ENCODE measurements at places on chromosomes 3 and 15. TPM values are rescaled to one million over a fixed set of nuclear protein-coding genes. Genes with fewer than 3 reads are reported as not detected.

DNA sequence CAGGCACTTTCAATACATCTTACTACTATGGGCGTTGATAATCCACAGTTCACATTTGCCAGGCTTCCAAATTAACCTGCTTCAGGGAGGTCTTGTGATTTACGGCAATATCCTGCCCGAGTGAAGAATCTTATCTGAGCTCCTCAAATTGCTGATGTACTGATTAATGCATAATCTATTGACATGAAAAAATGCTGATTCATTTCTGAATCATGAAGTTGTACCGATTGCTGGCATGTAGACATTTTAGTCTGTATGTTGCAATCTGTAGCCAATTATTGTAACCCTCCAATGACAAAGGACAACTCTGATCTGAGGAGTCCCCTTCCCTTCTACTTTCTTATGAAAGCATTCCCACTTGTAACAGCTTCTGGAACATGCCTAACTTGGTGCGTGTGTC, 97.2 kb downstream of the SEC22A start:
- H3K27me3 ChIP-seq = no peaks in the 10 kb centered on the region
- DNase-seq = no peak
- H3K4me3 ChIP-seq = no peak overlapping the region
- H3K36me3 ChIP-seq = peaks cover 92% of the 10 kb centered on the region

GRCh38 chr3:60755094-60755493, 496.2 kb downstream of the FHIT start:
- H3K27me3 ChIP-seq = no peaks in the 10 kb centered on the region
- H3K4me3 ChIP-seq = no peak overlapping the region
- no peak overlapping the region for H3K27ac ChIP-seq
- no peaks in the 10 kb centered on the region for H3K4me1 ChIP-seq

GRCh38 chr3:132432639-132433038, 15.3 kb downstream of the DNAJC13 start:
- no peak overlapping the region for H3K4me3 ChIP-seq
- no peaks in the 10 kb centered on the region for H3K27me3 ChIP-seq
- no peak for DNase-seq
- H3K4me1 ChIP-seq = peaks cover 15% of the 10 kb centered on the region
- no peak overlapping the region for H3K27ac ChIP-seq
- peaks cover 3% of the 10 kb centered on the region for H3K36me3 ChIP-seq

- no peaks in the 10 kb centered on the region for H3K27me3 ChIP-seq
- H3K4me1 ChIP-seq = no peaks in the 10 kb centered on the region
- H3K27ac ChIP-seq = no peak overlapping the region
- H3K4me3 ChIP-seq = no peak overlapping the region
- H3K36me3 ChIP-seq = no peaks in the 10 kb centered on the region
- DNase-seq = no peak
Measured at GRCh38 chr3:135558150-135558783, 407.3 kb upstream of the PPP2R3A start.

- H3K4me1 ChIP-seq = peaks cover 5% of the 10 kb centered on the region
- DNase-seq = no peak
- H3K27ac ChIP-seq = no peak overlapping the region
Measured at GRCh38 chr15:35431281-35431680, 114.7 kb downstream of the DPH6 start.

DNA sequence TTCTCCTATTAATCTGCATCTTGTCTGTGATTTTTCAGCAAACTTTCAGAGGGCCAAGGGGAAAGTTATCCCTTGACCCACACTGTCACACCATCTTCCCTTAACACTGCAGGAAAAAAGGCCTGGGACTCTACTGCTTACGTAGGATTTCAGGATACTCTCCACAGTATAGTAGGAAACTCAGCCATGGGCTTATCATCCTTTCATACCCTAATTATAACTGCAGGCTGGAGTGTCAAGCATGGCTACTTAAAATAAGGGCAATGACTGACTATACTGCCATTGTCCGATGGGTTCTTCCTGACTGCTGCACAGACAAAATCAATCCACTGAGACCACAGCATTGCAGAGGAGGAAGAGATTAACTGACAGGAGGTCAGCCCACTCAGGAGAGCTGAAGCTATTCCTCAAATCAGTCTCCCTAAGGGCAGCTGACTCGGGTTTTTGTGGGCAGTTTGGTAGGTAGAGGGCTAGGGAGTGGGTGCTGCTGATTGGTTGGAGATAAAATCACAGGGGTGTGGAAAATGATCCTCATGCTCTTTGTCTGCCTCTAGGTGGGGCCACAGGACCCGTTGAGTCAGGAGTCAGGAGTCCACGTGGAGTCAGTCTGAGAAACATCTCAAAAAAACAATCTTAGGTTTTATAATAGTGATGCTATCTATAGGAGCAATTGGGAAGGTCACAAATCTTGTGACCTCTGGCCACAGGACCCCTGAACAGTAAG, 118.2 kb upstream of the STRIT1 start:
- DNase-seq = no peak
- no peak overlapping the region for H3K4me3 ChIP-seq
- no peaks in the 10 kb centered on the region for H3K27me3 ChIP-seq
- H3K36me3 ChIP-seq = no peaks in the 10 kb centered on the region
- no peak overlapping the region for H3K27ac ChIP-seq

GRCh38 chr15:74217907-74218885, 15.6 kb upstream of the STRA6 start:
- H3K4me3 ChIP-seq = no peak overlapping the region
- H3K27ac ChIP-seq = no peak overlapping the region
- DNase-seq = no peak
- H3K4me1 ChIP-seq = no peaks in the 10 kb centered on the region

DNA sequence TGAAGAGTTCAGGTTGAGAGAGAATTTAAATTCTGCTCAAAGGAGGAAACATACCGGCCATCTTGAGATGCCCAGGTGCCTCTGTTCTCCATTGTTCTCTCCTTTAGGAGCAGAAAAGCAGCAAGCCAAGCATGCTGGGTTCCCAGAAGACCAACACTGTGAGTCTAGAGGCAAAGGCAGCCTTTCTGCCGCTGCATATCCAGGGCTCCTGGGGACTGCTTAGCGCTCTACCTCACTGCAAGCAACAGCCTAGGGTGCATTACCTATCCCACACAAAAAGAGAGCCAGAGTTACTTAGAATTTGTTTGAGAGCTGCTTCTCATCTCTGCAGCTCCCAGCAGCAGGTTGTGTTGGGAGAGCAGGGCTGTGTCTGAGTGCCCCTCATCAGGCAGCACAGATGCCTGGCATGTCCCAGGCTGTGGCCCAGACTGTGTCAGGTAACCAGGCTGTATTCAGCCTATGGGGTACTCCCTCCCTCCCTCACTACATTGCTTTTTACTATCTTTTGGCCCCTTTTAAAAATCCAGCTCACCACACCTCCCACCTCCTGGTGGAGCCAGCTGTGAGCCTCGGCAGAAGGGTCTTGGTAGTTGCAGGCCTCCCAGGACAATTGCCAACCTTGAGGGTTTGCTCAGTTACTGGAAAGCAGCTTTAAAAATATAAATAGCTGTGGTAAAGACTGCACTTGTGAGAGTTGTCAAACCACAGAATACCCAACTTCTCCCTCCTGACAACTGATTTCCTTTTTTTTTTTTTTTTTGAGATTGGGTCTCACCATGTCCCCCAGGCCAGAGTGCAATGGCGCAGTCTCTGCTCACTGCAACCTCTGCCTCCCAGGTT, 30.2 kb downstream of the BCL2L10 start:
- H3K4me3 ChIP-seq = no peak overlapping the region
- H3K27ac ChIP-seq = no peak overlapping the region
- H3K4me1 ChIP-seq = no peaks in the 10 kb centered on the region
- H3K36me3 ChIP-seq = no peaks in the 10 kb centered on the region
- H3K27me3 ChIP-seq = no peaks in the 10 kb centered on the region
- DNase-seq = no peak

GRCh38 chr3:167166594-167167253, 213.4 kb downstream of the ZBBX start:
- H3K36me3 ChIP-seq = no peaks in the 10 kb centered on the region
- no peak for DNase-seq
- no peaks in the 10 kb centered on the region for H3K4me1 ChIP-seq
- no peaks in the 10 kb centered on the region for H3K27me3 ChIP-seq

DNA sequence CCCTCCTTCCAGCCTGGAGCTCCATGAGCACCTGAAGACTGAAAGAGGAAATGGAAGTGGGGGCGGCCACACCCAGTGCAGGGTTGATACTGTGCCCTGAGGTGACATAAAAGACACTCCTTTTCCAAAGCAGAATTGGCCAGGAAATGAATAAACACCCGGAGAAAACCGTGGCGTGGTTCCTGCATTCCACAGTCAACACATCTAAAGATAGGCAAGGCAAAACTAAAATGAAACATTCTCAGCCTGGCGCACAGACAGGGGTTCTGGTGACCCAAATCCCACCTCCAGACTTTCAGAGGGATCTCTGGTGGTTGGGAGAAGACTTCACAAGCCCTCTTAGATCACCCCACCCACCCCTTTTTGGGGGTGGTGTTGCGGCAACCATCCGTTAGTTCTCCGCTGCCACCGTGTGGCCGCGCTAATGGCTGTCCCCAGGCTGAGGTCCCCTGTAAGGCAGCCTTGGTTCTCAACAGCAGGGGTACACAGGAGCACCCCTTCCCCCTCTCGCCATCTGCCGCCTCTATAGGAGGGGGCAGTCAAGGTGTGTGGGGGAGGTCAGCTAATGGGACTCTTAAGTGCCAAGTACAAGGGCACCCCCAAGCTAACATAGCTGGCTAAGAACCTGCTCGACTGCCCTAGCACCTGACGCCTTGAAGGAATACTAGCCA, 2.5 kb upstream of the MST1R start:
- H3K4me1 ChIP-seq = peaks cover 20% of the 10 kb centered on the region
- peak; percentile 46 for DNase-seq
- H3K4me3 ChIP-seq = peak overlapping the region; percentile 29
- H3K27ac ChIP-seq = peak overlapping the region; percentile 60
- no peaks in the 10 kb centered on the region for H3K27me3 ChIP-seq
- peaks cover 18% of the 10 kb centered on the region for H3K36me3 ChIP-seq

DNA sequence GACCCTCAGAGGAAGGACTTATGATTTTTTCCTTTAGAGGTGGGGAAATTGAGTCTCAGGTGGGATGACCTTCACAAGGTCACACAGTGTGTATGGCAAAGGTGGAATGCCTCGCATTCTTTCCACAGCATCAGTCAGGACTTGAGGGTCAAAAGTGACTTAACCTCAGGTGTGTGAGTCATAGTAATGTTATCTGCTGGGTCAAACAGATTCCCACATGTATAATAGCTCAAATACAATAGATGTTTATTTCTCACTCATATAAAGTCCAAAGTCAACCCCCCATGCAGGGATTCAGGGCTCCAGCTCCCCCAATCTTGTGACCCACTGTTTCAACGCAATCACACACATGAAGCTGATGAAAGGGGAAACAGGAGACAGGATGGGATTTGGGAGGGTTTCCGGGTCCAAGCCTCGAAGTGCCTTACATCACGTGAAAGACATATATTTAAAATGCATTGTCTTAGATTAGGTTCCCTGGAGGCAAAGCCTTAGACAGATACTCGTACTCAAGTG, 34.0 kb upstream of the CCDC174 start:
- H3K36me3 ChIP-seq = no peaks in the 10 kb centered on the region
- peaks cover 4% of the 10 kb centered on the region for H3K27me3 ChIP-seq
- no peak overlapping the region for H3K4me3 ChIP-seq
- DNase-seq = no peak
- H3K4me1 ChIP-seq = no peaks in the 10 kb centered on the region
- no peak overlapping the region for H3K27ac ChIP-seq

DNA sequence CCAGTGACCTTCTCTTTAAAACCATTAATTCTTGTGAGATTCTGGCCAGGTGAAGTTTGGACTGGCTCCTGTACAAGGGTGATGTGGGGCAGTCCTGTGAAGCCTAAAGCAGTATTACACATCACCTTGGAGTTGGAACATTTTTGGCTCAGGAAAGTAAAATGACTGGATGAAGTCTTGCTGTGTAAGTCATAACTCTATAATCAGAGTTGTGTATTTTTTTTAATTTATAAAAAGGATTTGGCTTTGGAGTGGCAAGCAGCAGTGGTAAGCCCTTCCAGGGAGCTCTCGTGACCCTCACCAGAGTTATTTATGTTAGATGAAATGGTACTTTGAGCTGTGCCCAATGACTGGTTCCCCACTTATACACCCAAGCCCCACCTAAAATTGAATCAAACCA, 331.2 kb upstream of the DCBLD2 start:
- no peak overlapping the region for H3K27ac ChIP-seq
- no peaks in the 10 kb centered on the region for H3K27me3 ChIP-seq
- no peak for DNase-seq
- H3K4me3 ChIP-seq = no peak overlapping the region
- no peaks in the 10 kb centered on the region for H3K36me3 ChIP-seq

IQCH gene
- total RNA-seq = 1.9 TPM

TAGLN3 gene
- 0.86 TPM for total RNA-seq

ZMAT3 gene
- 14.3 TPM for total RNA-seq

CNTN6 gene
- total RNA-seq = not detected
